ENCODE measurements at places on chromosomes 5 and 9.

- DNase-seq = peak; percentile 85
Observed at GRCh38 chr9:122125158-122125508, 32.0 kb upstream of the TTLL11 start.

DNA sequence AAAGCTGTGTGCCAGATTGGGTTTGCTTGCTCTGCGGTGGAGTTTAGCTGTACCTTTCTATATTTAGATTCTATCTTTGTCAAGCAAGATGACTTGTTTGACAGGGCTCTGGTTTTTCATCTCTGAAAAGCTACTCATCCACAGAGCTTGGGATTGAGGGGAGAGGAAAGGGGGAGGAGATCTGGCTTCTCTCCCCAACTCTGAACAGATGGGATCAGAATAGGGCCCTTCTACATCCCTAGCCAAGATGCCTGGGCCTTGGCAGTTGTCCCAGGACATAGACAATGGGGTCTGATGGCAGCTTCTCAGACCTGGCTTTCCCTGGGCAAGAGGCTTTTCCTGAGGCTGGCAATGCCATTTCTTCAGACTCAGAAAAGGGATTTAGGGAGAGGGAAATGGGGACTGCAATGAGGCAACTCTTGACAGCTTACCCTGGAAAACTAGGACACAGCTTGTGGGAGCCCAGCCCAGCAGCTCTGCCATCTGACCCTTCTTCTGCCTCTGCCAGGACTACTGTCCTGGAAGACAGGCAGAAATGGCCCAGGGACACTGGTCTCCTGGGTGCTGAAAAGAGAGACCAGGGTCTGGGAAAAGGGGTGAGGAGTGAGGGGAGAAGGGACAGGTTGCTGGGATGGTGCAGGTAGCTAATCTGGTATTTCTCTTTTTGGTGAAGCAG lies 50.2 kb upstream of the ASTN2 start:
- no peak for DNase-seq

GRCh38 chr5:43627028-43627427 lies 24.0 kb downstream of the NNT start:
- peak; percentile 48 for DNase-seq

- no peak for DNase-seq
Observed at GRCh38 chr9:110650261-110650660, 18.3 kb upstream of the MUSK start.

DNA sequence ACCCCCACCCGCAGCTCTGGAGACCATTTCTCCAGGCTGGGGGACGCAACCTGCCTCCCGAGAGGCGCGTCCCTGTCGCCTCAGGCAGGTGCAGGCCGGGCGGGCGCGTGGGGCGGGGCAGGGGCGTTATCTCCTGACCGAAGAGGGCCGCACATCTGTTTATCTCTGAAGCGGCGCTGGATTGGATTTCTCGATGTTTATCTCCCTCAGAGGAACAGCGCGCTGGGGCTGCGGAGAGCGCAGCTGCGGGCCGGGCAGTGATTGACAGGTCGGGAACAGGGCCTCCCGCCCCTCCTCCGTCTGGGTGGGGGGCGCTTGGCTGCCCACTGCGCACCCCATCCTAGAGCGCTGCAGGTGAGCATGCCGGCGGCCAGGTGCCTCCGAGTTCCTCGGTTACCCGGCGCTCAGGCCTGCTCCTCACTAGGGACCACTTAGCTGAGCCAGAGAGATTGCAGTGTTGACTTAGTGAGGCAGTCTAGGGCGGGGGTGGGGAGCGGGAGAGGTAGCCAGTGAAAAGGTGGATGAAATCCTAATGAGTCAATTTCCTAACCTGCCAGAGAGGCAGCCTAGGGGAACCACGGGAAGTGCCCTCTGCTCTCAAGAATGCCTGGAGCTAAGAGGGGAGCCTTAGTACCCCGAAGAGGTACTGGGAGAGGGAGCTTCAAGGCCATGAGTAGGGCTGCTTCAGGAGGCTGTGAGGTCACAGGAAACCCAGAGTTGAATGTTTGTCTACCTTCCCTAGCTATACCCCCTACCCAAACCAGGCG lies 39.6 kb upstream of the TIFAB start:
- no peak for DNase-seq

DNA sequence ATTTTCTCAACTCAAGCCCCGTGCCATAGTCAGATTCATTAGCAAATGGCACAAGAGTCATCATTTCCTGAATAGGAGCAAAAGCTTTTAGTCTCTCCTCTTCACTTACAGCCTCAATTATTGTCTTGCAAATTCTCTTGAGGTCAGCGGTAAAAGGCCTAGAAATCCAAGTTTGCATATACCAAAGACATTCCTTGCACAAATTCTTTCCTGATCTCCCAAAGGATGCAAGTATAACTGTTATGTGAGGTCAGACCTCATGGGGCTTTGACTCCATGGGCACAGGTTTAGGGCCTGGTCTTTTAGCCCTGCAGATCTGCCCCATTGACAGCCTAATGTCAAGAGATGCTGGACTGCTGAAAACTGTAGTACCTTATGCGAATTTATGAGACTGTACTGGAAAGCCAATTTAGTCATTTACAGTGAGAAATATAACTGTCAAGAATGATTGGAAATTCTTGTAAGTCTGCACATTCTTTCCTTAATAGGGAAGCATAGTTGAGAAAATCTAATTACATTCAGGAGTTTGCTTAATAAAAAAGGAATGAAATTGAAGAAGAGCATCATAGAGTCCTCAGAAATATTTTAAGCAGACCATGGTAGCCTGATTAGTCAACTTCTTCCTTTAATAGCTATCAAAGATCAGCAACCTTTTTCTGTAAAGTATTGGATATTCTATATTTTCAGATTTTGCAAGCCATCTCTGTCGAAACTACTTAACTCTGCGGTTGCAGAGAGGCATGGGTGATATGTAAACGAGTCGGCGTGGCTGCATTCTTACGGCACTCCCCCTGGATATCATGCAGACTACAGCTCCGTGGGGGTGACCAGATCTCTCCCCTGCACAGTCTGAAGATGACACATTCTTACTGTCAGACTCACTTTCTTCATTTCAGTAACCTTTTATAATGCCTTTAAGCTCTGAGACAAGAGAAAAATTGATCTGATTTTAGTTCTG lies 45.2 kb downstream of the GCNT4 start:
- no peak for DNase-seq

- no peak for DNase-seq
Observed at GRCh38 chr5:57538341-57538955, 55.8 kb upstream of the ACTBL2 start.

DNA sequence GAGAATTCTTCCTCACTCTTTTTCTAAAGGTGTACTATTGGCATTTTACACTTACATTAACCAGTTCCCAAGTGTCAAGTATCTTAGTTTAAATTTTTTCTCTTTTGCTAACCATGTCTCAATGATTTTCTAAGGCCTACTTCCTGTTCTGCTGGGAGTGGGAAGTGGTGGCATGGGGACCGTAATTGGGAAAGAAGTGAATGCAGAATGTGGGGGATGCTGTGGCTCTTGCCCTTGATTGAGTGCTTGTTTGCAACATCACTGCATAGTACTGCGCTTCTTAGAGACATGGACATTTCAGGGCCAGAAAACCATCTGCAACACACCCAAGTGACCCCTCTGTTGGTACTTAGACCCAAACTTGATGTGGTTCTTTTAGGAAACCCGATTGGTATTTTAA lies 32.8 kb downstream of the MRRF start:
- no peak for DNase-seq

GRCh38 chr9:78541868-78542443 lies 245.0 kb downstream of the PSAT1 start:
- no peak for DNase-seq

- DNase-seq = no peak
Observed at GRCh38 chr9:108473209-108474112, 382.3 kb downstream of the ACTL7B start.

DNA sequence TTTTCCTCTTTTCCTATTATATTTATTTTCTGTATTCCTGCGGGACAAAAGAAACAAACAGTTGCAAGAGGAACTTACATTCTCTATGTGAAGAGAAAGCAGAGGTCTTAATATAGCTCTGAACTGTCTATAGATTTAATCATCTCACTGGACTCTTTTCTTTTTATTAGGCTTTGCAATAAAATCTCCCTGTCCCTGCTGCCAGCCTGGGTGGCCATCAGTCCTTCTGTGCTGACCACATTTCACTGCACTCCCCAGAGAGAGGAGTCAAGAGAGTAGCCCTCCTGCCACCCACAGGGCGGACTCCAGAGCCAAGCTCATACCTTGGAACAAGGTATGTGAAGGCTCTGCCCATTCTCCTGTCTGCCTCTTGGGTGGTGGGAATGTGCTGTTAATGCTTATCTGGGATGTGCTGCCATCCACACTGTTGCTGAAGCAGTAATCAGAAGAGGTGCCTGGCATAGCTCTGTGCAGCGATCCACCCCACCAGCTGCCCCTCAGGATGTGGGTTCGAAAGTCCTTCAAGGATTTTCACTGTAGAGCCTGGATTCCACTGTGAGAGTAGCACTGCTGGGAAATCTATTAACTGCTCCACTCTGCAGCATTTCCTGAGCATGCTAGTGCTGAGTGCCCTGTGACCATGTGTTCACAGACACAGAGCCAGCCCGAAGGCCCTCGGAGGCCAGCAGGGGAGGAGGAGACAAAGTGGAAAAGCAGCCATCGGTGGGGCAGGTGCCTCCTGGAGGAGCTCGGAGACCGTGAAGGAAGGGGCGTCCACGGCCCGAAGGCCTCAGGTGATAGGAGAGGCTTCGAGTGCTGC lies 334.6 kb downstream of the MED10 start:
- DNase-seq = no peak

DNA sequence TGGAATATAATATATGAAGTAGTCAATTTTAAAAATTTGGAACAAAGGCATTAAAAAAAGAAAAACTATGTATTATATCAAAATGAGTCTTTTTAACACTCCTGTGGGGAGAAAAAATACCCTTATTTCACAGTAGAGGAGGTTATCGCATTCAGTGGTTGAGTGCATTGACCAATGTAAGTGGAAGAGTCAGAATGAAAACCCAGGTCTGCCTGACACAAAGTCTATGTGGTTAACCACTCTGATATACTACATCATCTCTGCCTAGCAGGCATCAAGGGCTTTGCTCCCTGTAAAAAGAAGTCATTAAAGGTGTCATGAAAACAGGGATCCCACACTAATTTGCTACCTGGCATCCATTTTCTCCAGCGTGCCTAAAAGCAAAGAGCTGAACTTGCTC lies 417.2 kb upstream of the C9orf72 start:
- no peak for DNase-seq

GRCh38 chr9:92663126-92663525 lies 6.8 kb downstream of the IPPK start:
- no peak for DNase-seq

- DNase-seq = no peak
Observed at GRCh38 chr9:133239533-133240090, 30.6 kb upstream of the OBP2B start.

GRCh38 chr9:93223260-93224180 lies 39.6 kb downstream of the WNK2 start:
- peak; percentile 26 for DNase-seq

- DNase-seq = no peak
Observed at GRCh38 chr5:133252133-133252480, 200.3 kb downstream of the HSPA4 start.

GRCh38 chr5:139210585-139210984 lies 12.4 kb upstream of the SIL1 start:
- DNase-seq = no peak

DNA sequence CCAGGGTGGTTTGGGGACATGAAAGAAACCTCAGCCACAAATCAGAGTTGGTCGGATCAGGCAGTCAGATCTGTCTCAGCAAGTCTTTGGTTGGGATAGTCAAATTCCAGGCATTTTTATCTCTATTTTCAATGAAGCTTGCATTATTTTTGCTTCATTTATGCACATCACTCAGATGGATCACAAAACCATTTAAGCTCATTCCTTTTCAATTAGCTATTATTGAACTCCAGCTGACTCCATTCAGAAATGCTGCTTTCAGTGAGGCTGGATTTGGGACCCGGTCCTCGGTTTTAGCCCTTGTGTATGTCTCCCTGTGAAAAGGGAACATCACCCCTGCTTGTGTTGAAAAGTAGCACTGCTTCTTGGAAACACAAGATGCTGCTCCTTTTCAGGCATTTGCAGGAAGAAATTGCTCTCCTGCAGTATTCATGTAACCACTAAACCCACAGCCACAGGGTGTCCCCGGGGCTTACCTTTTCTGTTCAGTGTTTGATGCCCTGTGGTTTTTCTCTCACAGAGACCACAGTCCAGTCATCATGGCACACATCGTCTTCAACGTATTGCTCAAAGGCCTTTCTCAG lies 232.9 kb downstream of the NFIB start:
- no peak for DNase-seq

- no peak for DNase-seq
Observed at GRCh38 chr5:148685520-148686134, 31.3 kb upstream of the HTR4 start.

GRCh38 chr5:84257061-84257460 lies 127.6 kb downstream of the EDIL3 start:
- no peak for DNase-seq

- no peak for DNase-seq
Observed at GRCh38 chr9:111622626-111623025, 8.5 kb upstream of the DNAJC25 start.
